ENCODE measurements at places on chromosomes 11 and 22.

DNA sequence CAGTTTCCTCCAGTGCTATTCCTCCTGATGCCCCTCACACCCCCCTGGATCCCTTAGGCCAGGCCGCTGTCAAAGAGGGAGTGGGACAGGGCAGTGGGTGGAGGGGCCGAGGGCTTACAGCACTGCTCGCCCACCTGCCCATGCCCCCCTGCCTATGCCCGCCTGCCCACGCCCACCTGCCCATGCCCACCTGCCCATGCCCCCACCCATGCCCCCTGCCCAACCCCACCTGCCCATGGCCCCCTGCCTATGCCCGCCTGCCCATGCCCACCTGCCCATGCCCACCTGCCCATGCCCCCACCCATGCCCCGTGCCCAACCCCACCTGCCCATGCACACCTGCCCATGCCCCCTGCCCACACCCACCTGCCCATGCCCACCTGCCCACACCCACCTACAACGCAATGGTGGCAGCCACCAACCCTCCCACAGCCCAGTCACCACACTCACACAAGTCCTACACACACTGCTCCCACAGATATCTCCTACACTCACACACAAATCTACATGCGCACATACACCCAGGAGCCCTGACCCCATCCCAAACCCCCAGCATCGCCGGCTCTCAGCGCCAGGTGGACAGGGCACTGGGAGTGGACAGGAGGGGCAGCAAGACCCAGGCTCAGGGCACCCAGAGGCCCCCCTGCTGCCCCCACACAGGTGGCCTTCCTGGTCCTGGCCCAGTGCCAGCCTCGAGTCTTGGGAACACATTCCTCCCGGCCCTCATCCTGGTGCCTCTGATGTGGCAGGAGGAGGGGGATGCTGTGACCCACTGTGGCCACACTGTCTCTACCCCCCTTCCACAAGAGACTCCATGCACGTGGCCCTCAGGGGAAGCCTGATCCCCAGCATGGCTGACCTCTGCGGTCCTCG is 61.8 kb downstream of the CYTH4 start:
- no peak for DNase-seq

GRCh38 chr11:33457948-33458347 is 200.8 kb downstream of the HIPK3 start:
- no peak for DNase-seq

DNA sequence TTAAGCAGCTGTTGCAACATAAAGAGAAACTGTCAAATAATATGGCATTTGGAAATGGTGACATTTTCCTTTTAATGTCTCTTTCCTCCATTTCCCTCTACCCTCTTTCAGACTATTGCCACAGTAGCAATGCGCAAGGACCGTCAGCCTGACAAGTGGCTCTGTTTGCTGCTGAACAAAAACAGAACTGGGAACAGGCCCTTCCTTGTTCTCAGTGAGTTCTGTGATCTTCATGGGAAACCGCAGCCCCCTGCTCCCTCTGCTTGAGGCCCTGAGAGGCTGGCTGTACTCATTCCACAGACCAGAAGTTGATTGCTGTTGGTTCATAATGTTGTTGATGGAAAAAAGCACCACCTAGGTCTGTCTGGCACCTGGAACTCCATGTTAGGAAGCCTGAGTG is 559.7 kb downstream of the OPCML start:
- no peak for DNase-seq

GRCh38 chr11:1103401-1104360 is 29.0 kb downstream of the MUC2 start:
- DNase-seq, result no peak

- no peak for DNase-seq
Measured at GRCh38 chr11:4076774-4077173, 17.8 kb upstream of the RRM1 start.

- no peak for DNase-seq
Measured at GRCh38 chr11:78654071-78654470, 79.4 kb upstream of the NARS2 start.

DNA sequence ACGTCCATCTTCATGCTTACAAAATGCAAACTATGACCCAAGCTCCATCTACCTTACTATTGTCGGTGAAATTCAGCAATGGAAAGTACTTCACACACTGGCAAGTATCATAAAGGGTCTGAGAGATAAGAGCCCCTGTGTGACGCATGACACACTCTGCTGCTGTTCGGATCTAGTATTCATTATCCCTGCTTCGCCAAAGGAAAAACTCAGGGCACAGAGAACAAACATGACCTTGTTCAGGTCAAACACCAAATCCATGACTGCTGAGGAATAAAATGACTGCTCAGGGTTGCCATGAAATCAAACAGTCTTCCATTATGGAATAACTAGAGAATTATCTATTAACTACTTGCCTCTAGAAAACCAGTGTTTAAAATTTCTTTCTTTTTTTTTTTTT is 73.0 kb downstream of the MICAL3 start:
- DNase-seq, result no peak

All from LNCaP clone FGC (cell line).